ENCODE measurements at places on chromosomes 1 and 21. TPM values are rescaled to one million over a fixed set of nuclear protein-coding genes. Genes with fewer than 3 reads are reported as not detected.

MYBPH gene
- not detected for total RNA-seq

CD164L2 gene
- total RNA-seq: not detected

GBP7 gene
- not detected for total RNA-seq

POU3F1 gene
- 0.11 TPM for total RNA-seq

DNASE2B gene
- total RNA-seq: not detected

ISG15 gene
- 19.2 TPM for total RNA-seq

EXO1 gene
- 0.65 TPM for total RNA-seq

RPTN gene
- not detected for total RNA-seq

EIF4G3 gene
- 25.6 TPM for total RNA-seq

CNN3 gene
- 57.0 TPM for total RNA-seq

CHIA gene
- total RNA-seq: not detected

E2F2 gene
- total RNA-seq: 0.76 TPM

TACSTD2 gene
- total RNA-seq: 0.14 TPM

F13B gene
- not detected for total RNA-seq

UBE2U gene
- 0.95 TPM for total RNA-seq

FAM167B gene
- total RNA-seq: 10.5 TPM

GPATCH2 gene
- 6.0 TPM for total RNA-seq

KPRP gene
- not detected for total RNA-seq

DCDC2B gene
- total RNA-seq: not detected

FCRL5 gene
- total RNA-seq: not detected

GJA8 gene
- not detected for total RNA-seq

CFHR4 gene
- not detected for total RNA-seq

ADORA1 gene
- 19.0 TPM for total RNA-seq

CAMK1G gene
- not detected for total RNA-seq

TRIM17 gene
- 0.38 TPM for total RNA-seq

C1QB gene
- total RNA-seq: 165 TPM

AKR7A3 gene
- not detected for total RNA-seq

ABL2 gene
- total RNA-seq: 8.5 TPM

DYNLT5 gene
- total RNA-seq: 1.6 TPM

SLC9C2 gene
- total RNA-seq: 0.16 TPM

HES2 gene
- total RNA-seq: not detected

IVL gene
- total RNA-seq: not detected

BRDT gene
- not detected for total RNA-seq

SHCBP1L gene
- not detected for total RNA-seq

CIART gene
- 12.8 TPM for total RNA-seq

FCRL4 gene
- not detected for total RNA-seq

PTPRU gene
- 23.5 TPM for total RNA-seq

MAP3K6 gene
- total RNA-seq: 51.3 TPM

MYOM3 gene
- total RNA-seq: 403 TPM

SLC25A34 gene
- 57.2 TPM for total RNA-seq

KCNC4 gene
- 5.1 TPM for total RNA-seq

MTMR11 gene
- total RNA-seq: 3.5 TPM

KRTAP24-1 gene
- not detected for total RNA-seq

DNAH14 gene
- total RNA-seq: 4.6 TPM

FCGR2B gene
- 19.4 TPM for total RNA-seq

SERINC2 gene
- total RNA-seq: 1.7 TPM

LEFTY1 gene
- total RNA-seq: not detected

TAS1R1 gene
- total RNA-seq: not detected

IL12RB2 gene
- 0.41 TPM for total RNA-seq

S100A8 gene
- total RNA-seq: 79.9 TPM

HNRNPR gene
- total RNA-seq: 59.3 TPM

LCE1A gene
- not detected for total RNA-seq

AMY1B gene
- not detected for total RNA-seq

CGN gene
- 0.22 TPM for total RNA-seq

ZNF683 gene
- 0.14 TPM for total RNA-seq

PDZK1 gene
- total RNA-seq: 0.30 TPM

LEMD1 gene
- not detected for total RNA-seq

CDCP2 gene
- not detected for total RNA-seq

AGBL4 gene
- 0.14 TPM for total RNA-seq

LCE1C gene
- not detected for total RNA-seq

All from Right ventricle myocardium inferior (tissue), 1 donor.